HFFc6 (cell line): ENCODE measurements at places on chromosomes 2 and 18. TPM values are rescaled to one million over a fixed set of nuclear protein-coding genes. Genes with fewer than 3 reads are reported as not detected.

DNA sequence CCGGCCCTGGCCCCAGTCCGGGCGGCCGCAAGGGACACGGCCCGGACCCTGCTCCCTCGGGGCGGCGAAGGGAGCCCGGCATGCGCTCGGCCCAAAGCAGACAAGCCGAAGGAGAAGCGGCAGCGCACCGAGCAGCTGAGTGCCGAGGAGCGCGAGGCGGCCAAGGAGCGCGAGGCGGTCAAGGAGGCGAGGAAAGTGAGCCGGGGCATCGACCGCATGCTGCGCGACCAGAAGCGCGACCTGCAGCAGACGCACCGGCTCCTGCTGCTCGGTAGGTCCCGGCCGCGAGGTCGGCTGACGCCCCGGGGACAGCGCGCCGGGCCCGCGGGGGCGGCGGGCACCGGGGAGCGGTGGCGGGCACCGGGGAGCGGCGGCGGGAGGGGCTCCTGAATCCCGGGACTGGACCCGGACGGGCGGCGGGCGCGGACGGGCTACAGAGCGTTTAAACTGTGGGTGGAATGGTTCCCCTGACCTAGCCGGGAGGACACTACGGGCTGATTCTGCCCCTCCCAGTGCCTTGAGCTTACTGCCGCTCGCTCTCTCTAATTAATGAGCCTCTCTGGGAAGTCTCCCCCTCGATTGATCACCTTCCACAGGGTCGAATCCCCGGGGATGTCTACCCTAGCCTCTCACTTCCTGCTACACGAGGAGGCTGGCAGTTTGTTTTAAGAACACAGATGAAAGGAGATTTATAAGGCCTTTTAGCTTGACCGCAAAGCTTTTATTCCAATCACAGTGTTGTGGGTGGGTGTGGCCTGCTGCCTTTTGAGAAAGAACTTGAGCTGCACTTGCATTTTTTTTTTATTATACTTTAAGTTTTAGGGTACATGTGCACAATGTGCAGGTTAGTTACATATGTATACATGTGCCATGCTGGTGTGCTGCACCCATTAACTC is 853 bp downstream of the GNAL start:
- peak; percentile 12 for DNase-seq

The SULT1C4 gene
- total RNA-seq, result not detected in 2 replicates

The TSPYL6 gene
- total RNA-seq, result not detected in 3 replicates

- no peak for DNase-seq
These were observed 72.9 kb downstream of the PTRHD1 start for GRCh38 chr2:24720310-24720709.

The MOCOS gene
- 1.8 to 3.0 TPM (median 1.9 TPM) in 3 replicates for total RNA-seq

- DNase-seq, result no peak
These were observed 133.4 kb upstream of the LRRTM1 start for GRCh38 chr2:80437959-80438358.

DNA sequence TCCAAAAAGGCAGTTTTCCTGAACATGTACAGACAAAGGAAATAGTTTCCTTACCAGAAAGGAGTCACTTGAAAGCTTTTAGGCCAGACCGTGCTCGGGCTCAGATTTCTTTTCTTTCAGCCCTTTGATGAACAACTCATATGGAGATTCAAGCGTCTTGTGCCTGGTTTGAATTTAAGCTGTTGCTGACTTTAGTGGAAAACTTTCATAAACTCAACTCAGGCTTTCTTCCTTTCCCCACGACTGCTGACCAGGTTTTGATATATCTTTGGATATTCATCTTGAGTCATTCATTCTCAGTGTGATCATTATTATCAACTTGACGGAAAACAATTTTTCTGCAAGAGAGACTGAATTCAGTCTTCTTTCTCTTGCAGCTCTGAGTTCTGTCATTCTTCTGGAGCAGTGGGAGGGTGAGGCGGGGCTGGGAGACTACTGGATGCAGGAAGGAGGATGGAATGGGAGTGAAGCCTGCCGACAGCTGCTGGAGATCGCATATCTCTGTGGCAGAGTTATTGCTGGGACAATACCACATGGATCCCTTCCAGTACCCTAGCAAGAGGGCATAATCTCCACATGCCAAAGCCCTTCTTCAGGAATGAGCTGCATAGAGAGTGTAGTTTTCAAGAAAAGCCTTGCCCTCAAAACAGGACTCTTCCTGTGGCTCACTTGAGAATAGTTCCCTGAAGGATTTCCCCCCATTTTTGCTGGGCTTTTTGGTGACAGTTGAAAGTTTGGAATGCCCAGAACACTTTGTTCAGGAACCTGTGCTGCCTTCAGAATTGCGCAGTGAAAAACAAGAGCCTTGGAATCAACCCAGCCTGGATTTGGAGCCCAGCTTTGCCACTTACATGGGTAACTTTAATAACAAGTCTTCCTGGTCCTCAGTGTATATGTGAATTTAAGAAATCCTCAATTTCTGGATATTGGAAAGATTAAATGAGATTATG is 364.4 kb downstream of the ZNF521 start:
- DNase-seq, result no peak

The UPP2 gene
- total RNA-seq, result not detected in 3 replicates

DNA sequence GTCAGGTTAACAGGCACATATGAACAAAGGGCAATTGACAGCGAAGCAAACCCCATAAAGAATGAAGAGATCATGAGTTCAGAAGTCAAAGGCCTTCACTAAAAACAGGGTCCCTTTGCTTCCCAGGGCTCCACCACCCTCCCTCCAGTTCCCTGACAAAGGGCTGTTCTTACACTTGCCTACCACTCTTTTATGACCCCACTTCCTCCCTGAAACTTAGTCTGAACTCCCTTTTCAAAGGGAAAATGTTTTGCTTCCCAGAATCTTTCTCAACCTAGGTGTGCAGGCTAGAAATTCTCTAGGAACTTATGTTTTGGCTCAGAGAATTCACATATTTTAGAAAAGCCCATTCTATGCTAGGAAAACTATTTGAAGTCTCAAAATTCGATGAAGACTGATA is 86.0 kb upstream of the ITGA4 start:
- DNase-seq, result no peak

The SRD5A2 gene
- not detected in 3 replicates for total RNA-seq

GRCh38 chr2:98087447-98088020 is 567 bp downstream of the VWA3B start:
- DNase-seq, result no peak

DNA sequence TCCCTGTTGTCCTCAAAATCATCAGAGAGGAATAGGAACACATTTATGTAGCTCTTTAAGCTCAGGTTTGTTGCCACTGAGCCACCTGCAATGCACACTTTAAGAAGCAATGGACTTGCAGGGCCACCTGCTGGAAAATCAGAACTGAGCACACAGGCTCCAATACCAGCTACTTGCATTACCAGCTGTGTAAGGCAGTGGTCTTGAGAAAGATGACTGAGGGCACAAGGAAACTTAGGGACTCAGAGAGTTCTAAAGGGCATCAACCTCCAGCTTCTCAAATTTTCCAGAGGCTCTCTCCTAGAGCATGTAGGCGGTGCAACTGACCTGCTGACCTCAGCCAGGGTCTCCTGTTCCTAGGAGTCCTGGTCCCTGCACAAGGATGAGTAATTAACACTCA is 2.5 kb upstream of the CNDP2 start:
- peak; percentile 47 for DNase-seq

The STON1 gene
- 1.3 to 3.0 TPM (median 1.4 TPM) in 3 replicates for total RNA-seq

- DNase-seq, result peak; percentile 41
These were observed 463 bp downstream of the HS1BP3 start for GRCh38 chr2:20650393-20650876.

- DNase-seq, result no peak
These were observed 241.6 kb upstream of the RAB6C start for GRCh38 chr2:129737660-129738527.

DNA sequence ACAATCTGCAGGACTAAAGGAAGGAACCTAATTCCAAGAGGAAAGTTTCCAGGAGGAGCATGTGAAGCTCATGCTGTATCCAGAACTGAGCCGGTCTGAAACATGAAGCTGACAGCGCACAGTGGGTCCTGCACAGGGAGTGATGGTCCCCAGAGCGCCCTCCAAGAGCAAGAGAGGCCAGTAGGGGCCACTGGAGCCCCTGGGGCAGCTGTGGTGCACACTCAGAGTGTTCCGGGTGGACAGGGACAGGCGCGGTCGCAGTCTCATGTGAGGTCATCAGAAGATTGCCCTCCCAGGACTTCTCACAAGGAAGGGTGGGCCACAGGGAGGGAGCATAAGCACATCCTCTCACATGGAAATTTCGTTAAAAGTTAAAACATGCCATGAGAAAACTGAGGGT is 355.9 kb downstream of the EIPR1 start:
- DNase-seq, result no peak

The SPC25 gene
- 6.4 to 22.6 TPM (median 15.7 TPM) in 3 replicates for total RNA-seq
